SJSA1 (cell line): ENCODE measurements at places on chromosomes 6 and 20. TPM values are rescaled to one million over a fixed set of nuclear protein-coding genes. Genes with fewer than 3 reads are reported as not detected.

PRSS16 gene
- total RNA-seq, result not detected in 2 replicates

PNPLA1 gene
- total RNA-seq, result not detected in 2 replicates

SIRPB1 gene
- total RNA-seq, result not detected in 2 replicates

LPA gene
- not detected in 2 replicates for total RNA-seq

PRSS35 gene
- total RNA-seq, result 0.60 and 1.1 TPM in 2 replicates

PPIL6 gene
- 0.29 TPM in 1 of 2 replicates, not detected in the other for total RNA-seq

TULP1 gene
- total RNA-seq, result not detected in 2 replicates

ITPA gene
- total RNA-seq, result 59.3 and 78.0 TPM in 2 replicates

SIRPB2 gene
- total RNA-seq, result not detected in 2 replicates

EHMT2 gene
- 33.8 and 40.4 TPM in 2 replicates for total RNA-seq

TNF gene
- total RNA-seq, result not detected in 2 replicates

FAM83C gene
- total RNA-seq, result not detected in 2 replicates

GPR6 gene
- not detected in 2 replicates for total RNA-seq

RFX6 gene
- total RNA-seq, result not detected in 2 replicates

CD109 gene
- 31.2 and 47.3 TPM in 2 replicates for total RNA-seq

PRR18 gene
- 0.76 and 1.0 TPM in 2 replicates for total RNA-seq

OR12D3 gene
- total RNA-seq, result not detected in 2 replicates

SIRPD gene
- total RNA-seq, result not detected in 2 replicates

STX16 gene
- 26.2 and 32.7 TPM in 2 replicates for total RNA-seq

VARS1 gene
- 23.1 and 39.5 TPM in 2 replicates for total RNA-seq

MOXD1 gene
- total RNA-seq, result 24.8 and 37.3 TPM in 2 replicates

DLL1 gene
- 0.03 TPM in 1 of 2 replicates, not detected in the other for total RNA-seq

SAPCD1 gene
- 1.4 TPM in 1 of 2 replicates, not detected in the other for total RNA-seq

LAMA4 gene
- 0.53 and 1.8 TPM in 2 replicates for total RNA-seq

NMBR gene
- not detected in 2 replicates for total RNA-seq

GNAS-AS1 gene
- not detected in 2 replicates for total RNA-seq

AKAP7 gene
- total RNA-seq, result 5.6 and 5.9 TPM in 2 replicates

SIRT5 gene
- total RNA-seq, result 2.0 and 5.1 TPM in 2 replicates
